ENCODE measurements at places on chromosomes 5 and 9. TPM values are rescaled to one million over a fixed set of nuclear protein-coding genes. Genes with fewer than 3 reads are reported as not detected.

MCIDAS gene
- 0.28 TPM for total RNA-seq

CTXN3 gene
- total RNA-seq, result 19.9 TPM

DNA sequence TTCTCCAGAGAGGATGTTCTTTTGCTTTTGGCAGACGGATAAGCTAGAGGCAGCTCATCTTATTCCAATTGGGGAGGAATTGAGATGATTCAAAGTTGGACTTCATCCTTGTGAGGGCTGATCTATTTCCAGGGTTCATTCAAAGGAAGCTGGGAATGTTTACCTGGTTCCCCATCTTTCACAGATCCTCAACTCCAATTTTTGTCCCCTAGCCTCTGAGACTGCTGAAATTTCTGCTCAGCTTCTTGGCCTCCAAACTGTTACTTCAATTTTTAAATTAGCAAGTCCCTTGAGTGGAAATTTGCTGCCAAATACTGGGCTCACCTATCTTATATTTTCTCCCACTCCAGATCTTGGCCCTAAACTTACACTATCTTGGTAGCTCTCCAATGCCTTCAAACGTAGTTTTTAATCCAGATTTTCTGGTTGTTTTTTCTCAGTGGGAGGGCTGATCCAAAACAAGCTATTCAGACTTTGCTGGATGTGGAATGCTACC lies 93.9 kb upstream of the NEK6 start:
- no peak overlapping the region for H3K27ac ChIP-seq
- no peaks in the 10 kb centered on the region for H3K4me1 ChIP-seq
- no peak overlapping the region for H3K4me3 ChIP-seq
- no peaks in the 10 kb centered on the region for H3K27me3 ChIP-seq

KLHL3 gene
- 10.6 TPM for total RNA-seq

DNA sequence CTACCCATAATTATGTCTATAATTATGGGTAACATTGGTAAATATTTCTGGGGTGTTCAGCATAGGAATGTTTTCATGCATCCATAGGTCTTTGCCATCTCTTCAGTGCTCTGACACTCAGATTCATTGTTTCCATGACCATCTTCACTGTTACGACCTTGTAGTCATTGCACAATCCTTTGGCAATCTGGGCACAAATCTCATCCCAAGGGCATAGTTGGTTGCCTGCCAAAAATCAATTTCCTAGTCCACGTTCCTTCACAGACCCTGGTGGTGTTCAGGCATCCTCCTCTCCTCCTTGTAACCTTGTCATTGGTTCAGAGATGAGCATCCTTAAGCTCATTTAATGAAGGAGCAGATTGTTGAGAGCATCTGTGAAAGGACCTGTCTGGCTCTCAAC lies 1400.7 kb downstream of the CDH12 start:
- H3K36me3 ChIP-seq, result no peaks in the 10 kb centered on the region
- DNase-seq, result no peak
- H3K4me1 ChIP-seq, result no peaks in the 10 kb centered on the region

- no peak for DNase-seq
- H3K4me3 ChIP-seq, result no peak overlapping the region
- H3K36me3 ChIP-seq, result no peaks in the 10 kb centered on the region
- no peaks in the 10 kb centered on the region for H3K4me1 ChIP-seq
Observed at GRCh38 chr5:83715236-83716065, 5.2 kb downstream of the HAPLN1 start.

GRCh38 chr9:21559402-21560280 lies 77.5 kb upstream of the IFNE start:
- H3K4me1 ChIP-seq, result peaks cover 13% of the 10 kb centered on the region
- H3K36me3 ChIP-seq, result no peaks in the 10 kb centered on the region
- H3K27me3 ChIP-seq, result peaks cover 49% of the 10 kb centered on the region
- no peak overlapping the region for H3K27ac ChIP-seq
- H3K4me3 ChIP-seq, result peak overlapping the region; percentile 39

MARVELD2 gene
- 12.9 TPM for total RNA-seq

DNA sequence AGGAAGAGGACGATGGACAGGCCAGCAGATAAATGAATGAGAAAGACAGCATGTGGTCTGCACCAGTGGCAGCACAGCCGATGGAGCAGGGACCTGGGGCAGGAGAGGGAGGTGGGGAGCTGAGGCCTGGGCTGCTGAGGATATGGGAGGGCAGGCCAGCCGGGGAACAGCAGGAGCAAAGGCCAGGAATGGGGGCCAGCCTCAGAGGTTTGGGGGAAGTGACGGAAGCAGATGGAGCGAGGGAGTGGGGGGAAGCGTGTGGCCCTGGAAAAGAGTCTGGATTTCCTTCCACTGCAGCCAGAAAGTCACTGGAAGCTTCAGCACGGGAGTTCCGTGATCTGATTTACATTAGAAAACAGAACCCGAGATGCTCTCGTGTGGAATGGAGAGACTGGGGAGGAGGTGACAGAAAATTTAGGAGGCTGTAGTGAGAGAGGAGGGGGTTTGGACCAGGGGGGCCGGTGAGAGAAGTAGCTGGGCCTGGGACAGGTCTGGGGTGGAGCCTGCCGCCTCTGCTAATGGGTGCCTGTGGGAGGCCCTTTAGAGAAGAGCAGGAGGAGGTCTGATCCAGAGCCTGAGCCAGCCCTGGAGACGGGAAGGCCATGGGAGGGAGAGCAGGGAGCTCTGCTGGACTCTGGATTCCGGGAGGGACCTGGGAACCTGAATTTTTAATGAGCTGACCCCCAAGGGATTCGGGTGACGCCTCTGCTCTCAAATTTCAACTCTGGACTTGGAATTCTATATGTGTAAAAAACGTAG lies 65.4 kb downstream of the TSPAN17 start:
- H3K4me3 ChIP-seq, result no peak overlapping the region
- peaks cover 2% of the 10 kb centered on the region for H3K27me3 ChIP-seq
- no peaks in the 10 kb centered on the region for H3K36me3 ChIP-seq
- DNase-seq, result no peak
- no peak overlapping the region for H3K27ac ChIP-seq
- H3K4me1 ChIP-seq, result no peaks in the 10 kb centered on the region

DNA sequence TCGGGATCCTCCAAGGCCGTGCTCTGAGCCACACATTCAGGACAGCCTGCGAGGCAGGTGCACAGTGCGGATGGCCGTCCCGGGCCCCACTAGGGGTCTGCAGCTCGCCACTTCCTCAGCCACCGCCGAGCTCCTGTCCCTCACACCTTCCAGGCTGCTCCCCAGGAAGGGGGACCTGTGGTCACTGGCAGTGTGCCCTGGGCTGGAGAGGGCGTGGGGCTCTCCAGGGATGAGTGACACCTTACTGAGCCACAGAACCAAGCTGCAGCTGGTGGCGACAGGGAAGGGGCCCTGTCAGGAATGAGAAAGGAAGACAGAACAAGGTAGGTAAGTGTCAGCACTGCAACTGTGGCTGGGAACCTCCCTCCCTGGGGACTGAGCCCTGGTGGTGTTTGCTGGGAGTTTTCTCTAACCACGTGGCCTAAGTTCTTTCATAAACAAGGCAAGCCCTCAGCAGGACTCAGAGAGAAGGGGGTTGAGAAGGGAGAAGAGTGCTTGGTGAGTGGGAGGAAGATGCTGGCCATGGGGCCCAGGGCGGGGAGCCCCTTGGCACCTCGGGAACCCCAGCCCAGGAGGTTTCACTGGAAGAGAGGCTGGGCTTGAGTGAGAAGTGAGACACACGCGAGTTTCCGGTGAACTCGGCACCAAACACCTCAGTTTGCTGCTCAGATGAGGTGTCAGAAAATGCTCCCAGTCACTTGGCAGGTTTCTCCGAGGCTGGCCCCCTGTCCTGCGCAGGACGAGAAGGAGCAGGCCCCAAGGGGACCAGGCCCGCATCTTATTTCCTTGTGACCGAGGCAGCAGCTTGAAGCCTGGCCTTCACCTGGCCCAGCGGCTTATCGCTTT lies 5.2 kb downstream of the IL13 start:
- H3K4me3 ChIP-seq, result no peak overlapping the region
- H3K4me1 ChIP-seq, result peaks cover 14% of the 10 kb centered on the region
- no peak for DNase-seq
- H3K27ac ChIP-seq, result no peak overlapping the region
- H3K36me3 ChIP-seq, result no peaks in the 10 kb centered on the region

DNA sequence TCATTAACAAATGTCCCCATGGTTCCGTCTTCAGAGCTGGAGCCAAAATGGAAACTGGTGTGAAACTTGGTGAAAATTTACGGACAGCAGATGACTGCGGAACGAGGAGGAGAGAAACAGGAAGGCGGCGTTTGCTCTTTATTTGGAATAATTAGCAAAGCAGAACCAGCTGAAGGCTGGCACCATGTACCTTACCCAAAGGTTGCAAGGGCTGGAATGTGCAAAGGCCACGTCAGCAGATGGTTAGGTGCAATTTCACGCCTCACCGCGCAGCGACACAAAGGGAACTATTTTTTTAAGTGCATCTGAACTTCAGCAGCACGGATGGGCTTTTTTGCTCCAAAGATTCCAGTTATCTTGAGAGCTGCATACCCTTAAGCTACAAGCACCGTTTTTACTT lies 127.4 kb downstream of the COL23A1 start:
- no peaks in the 10 kb centered on the region for H3K27me3 ChIP-seq
- no peak overlapping the region for H3K4me3 ChIP-seq
- H3K27ac ChIP-seq, result no peak overlapping the region
- H3K36me3 ChIP-seq, result no peaks in the 10 kb centered on the region
- H3K4me1 ChIP-seq, result peaks cover 17% of the 10 kb centered on the region
- no peak for DNase-seq

DNA sequence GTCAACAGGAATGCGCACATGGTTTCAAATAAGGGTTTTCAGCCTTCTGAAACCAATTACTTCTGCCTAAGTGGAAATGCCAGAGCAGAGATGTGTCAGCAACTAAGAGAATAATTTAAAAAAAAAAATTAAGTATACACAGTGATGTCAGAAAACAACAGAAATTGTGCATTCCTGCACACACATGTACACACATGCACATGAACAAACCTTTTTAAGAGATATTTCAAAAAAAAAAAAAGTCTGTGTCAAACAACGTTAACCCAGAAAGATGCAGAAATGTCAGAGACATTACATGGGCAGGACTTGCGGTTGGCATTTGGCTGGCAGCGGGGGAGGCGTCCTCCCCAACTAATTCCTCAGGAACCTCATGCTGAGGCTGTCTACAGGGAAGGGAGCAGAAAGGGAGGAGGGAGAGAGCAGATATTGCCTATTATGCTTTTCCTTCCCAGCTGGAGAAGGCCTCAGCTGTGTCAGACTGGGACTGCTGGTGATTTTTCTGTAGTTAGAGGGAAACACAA lies 536.9 kb upstream of the WWC1 start:
- no peak overlapping the region for H3K27ac ChIP-seq
- peaks cover 4% of the 10 kb centered on the region for H3K4me1 ChIP-seq
- H3K27me3 ChIP-seq, result no peaks in the 10 kb centered on the region
- peak; percentile 62 for DNase-seq
- H3K4me3 ChIP-seq, result no peak overlapping the region

SETX gene
- total RNA-seq, result 88.7 TPM

PDE6A gene
- 0.10 TPM for total RNA-seq

GRCh38 chr5:135242021-135242865 lies 156.8 kb downstream of the MACROH2A1 start:
- H3K4me3 ChIP-seq, result no peak overlapping the region
- H3K27me3 ChIP-seq, result no peaks in the 10 kb centered on the region
- H3K4me1 ChIP-seq, result peaks cover 56% of the 10 kb centered on the region
- DNase-seq, result no peak
- H3K36me3 ChIP-seq, result no peaks in the 10 kb centered on the region

DNA sequence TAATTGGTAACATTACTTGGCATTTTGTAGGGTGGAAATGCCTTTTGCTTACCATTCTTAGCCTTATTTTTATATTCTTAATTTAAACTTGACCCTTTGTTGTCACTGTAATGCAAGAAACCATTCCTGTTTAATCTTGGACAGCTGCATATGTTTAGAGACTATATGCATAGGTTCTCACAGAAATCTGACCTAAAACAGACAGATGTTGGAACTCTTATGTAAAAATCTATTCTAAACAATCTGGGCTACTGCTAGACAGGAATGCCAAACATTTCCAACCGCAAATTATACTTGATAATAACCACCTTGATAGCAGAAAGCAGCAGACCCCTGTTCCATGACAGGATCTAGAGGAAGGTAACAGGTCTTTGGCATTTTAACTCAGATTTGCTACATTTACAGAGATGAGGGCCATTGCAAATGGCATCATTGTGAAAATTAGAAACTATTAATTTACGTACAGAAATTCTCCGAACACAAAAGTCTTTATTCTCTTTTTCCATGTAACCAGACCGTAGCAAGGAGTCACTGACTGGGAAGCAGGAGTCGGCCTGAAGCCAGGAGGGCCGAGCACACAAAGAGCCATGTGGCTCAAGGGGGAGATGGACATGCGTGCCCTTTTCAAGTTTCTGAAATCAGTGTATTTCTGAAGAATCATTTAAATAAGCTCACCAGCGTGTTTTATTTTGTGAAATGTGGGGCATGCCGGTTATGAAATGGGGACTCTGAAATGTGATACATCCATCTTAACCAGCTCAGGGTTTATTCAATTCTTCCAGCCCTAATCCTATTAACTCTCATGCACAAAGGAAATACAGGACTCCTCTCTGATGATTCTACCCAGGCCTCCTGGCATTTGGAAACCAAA lies 139.3 kb downstream of the AOPEP start:
- no peak overlapping the region for H3K4me3 ChIP-seq
- peak overlapping the region; percentile 10 for H3K27ac ChIP-seq
- DNase-seq, result no peak
- no peaks in the 10 kb centered on the region for H3K36me3 ChIP-seq

DNA sequence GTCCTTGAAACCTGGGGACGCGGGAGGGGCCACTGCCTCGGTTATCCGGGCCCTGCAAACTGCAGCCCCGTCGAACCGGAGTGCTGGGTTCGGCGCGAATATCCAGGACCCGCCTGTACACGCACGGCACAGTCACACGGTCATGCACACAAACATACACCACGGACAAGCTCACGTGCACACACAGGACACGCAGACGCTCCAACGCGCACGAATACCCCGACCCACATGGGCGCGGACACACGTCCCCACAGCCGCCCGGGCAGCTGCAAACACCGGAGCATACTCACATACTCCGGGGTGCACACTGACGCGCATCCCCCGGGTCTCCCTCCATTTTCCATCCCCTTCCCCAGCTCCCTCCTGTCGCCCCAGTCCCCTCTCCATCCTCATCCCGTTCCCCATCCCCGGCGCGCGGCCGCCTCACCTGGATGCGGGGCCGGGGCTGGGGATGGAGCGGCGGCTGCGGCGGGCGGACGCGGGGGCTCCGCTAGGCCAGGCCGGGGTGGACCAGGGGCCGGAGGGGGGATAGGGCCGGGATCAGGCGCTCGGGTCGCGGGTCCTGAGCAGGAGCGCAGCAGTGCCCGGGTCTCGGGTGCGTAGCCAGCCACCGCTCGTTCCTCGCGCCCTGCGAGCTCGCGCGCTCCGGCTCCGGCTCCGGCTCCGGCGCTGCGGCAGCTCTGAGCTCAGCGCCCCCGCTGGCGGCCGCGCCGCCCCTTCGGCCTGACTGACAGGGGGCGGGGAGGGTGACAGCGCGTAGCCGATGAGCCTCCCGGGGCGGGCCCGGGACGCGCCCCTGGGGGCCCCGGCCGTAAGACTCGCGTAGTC lies at the start of the genes EIF4E1B and SNCB:
EIF4E1B (plus strand) TSS at position 823 of the 828 bp plus-strand sequence. CDS start 12,113 bp downstream, outside the sequence.
SNCB (minus strand) TSS at position 682 of the 828 bp plus-strand sequence. CDS start 880 bp downstream, outside the sequence.
- H3K4me1 ChIP-seq, result peaks cover 18% of the 10 kb centered on the region
- no peak for DNase-seq
- peaks cover 69% of the 10 kb centered on the region for H3K27me3 ChIP-seq
- H3K4me3 ChIP-seq, result peak within 1 kb of the TSS; percentile 44
- H3K27ac ChIP-seq, result no peak within 1 kb of the TSS
